ENCODE measurements at places on chromosomes 5 and 9.

DNA sequence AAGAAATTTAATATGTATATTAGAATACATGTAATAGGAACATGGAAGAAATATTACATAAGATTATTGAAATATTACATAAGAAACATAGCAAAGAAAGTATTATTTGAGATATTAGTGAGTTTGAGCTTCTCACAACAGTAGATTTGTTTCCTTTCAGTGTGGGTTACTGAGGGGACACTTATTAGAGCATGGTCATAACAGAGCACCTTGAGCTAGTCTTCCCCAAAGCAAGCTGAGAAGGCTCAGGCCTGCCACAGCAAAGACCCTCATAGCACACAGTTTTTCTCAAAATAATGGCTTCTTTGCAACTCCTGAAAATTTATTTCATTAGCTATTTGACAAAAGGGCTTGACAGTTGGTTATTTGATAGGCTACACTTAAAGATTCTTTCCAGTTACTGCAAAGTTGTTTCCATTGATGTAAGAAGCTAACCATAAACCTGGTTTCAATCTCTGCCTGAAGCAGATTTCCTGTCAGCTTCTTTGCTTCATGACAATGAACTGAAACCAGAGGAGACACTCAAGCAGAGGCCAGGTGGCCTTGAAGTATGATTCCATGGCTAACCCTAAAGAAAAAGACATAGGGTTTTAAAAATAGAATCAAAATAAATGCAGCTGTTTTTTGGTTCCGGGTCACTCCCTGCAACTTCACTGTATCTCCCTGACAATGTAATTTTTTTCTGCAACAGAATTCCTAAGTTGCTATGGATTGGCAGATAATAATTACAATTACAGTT, 68.6 kb downstream of the ERMP1 start:
- DNase-seq: no peak

DNA sequence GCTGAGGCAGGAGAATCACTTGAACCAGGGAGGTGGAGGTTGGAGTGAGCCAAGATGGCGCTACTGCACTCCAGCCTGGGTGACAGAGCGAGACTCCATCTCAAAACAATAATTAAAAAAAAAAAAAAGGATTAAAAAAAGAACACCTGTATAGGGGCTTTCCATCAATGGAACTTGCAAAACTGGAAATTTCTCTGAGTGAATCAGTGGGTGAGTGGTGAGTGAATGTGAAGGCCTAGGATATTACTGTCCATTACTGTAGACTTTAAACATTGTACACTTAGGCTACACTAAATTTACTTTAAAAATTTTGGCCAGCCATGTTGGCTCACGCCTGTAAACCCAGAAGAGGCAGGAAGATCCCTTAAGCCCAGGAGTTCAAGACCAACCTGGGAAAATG, 5.7 kb upstream of the RARS1 start:
- DNase-seq: no peak

- no peak for DNase-seq
Observed at GRCh38 chr5:36452424-36453006, 150.8 kb upstream of the RANBP3L start.

- DNase-seq: no peak
Observed at GRCh38 chr5:34523387-34523726, 132.8 kb upstream of the RAI14 start.

- no peak for DNase-seq
Observed at GRCh38 chr9:108476574-108476973, 379.2 kb downstream of the ACTL7B start.

DNA sequence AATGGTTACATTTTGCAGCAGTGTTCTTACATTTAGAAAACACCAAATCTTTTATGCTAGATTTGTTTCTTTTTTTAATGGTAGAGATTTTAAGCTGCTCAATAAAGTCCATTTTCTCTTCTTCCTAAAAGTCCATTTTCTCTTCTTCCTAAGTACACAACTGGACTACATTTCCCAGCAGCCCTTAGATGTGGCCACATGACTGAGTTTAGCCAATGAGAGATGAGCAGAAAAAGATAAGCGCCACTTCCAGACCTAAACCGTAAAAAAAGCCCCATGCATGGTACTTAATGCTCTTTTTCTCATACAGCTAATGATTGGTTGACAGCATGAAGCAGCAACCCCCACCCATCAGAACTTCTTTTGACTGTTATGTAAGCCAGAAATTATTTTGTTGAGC, 206.7 kb downstream of the FAM114A2 start:
- no peak for DNase-seq

GRCh38 chr5:172114875-172115422, 73.1 kb downstream of the STK10 start:
- no peak for DNase-seq

- DNase-seq: peak; percentile 23
Observed at GRCh38 chr5:144060598-144060997, 109.9 kb downstream of the YIPF5 start.

DNA sequence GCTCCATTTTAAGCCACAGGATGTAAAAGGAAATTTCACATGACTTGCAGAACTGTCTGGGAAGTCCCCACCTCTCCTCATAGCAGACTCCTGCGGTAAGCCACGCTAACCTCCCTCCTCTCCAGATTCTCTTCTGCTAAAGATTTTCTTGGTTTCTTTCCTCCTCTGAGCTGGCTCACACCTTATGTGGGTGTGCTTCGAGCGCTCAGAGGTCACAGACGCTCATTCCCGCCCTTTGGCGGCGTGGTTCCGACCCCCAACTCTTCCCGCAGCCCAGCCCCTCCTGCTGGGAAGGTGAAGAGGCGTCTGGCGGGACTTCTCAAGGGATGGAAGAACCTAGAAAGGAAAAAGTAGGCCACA, 32.9 kb upstream of the CDK20 start:
- no peak for DNase-seq

GRCh38 chr9:90546200-90546599, 96.4 kb downstream of the DIRAS2 start:
- peak; percentile 92 for DNase-seq

- DNase-seq: no peak
Observed at GRCh38 chr9:706606-707459, 134.7 kb upstream of the DMRT1 start.

- DNase-seq: no peak
Observed at GRCh38 chr5:143714629-143715028, 97.3 kb upstream of the HMHB1 start.

DNA sequence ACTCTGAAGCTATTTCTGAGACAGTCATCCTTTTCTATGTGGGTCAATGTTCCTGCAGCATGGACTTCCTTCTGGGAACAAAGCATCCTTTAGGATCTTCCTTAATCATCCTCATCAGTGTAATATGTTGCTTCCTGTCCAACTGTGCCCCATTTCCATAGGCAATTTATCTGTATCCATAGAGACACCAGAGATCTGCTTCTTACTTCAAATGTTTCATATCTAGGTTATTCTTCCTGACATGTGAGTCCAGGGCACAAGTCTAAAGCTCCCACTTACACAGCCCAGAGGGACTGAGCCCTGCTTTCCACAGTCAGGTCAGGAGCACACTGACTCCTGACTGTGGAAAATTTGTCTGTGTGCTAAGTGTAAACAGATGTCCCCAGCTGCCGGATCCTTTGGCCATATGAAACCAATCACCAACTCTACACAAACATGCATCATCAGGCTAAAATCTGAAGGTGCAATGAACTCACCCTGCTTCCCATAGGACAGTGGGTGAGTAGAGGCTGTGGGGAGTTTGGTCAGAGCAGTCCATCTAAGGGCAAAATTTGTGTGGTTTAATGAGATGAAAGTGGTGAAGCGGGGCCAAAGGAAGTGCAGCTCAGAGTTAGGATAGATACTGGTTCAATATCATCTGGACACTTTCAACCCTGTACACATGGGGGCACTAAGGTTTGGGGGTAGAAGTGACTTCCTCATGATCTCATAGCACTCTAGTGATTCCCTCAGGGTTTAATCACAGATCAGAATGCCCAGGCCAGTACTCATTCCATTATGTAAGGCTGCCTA, 85.2 kb upstream of the TNC start:
- peak; percentile 72 for DNase-seq

GRCh38 chr9:129210125-129210524, 32.1 kb upstream of the IER5L start:
- no peak for DNase-seq

Data from HS-5 (cell line).